ENCODE measurements at places on chromosomes 13 and 19. TPM values are rescaled to one million over a fixed set of nuclear protein-coding genes. Genes with fewer than 3 reads are reported as not detected.

SSC5D gene
- 38.8 TPM for polyA plus RNA-seq

RGCC gene
- 24.6 TPM for polyA plus RNA-seq

- no peak for DNase-seq
These were observed 737.5 kb upstream of the SLITRK5 start for GRCh38 chr13:86933676-86934075.

TJP3 gene
- polyA plus RNA-seq: 0.22 TPM

DNA sequence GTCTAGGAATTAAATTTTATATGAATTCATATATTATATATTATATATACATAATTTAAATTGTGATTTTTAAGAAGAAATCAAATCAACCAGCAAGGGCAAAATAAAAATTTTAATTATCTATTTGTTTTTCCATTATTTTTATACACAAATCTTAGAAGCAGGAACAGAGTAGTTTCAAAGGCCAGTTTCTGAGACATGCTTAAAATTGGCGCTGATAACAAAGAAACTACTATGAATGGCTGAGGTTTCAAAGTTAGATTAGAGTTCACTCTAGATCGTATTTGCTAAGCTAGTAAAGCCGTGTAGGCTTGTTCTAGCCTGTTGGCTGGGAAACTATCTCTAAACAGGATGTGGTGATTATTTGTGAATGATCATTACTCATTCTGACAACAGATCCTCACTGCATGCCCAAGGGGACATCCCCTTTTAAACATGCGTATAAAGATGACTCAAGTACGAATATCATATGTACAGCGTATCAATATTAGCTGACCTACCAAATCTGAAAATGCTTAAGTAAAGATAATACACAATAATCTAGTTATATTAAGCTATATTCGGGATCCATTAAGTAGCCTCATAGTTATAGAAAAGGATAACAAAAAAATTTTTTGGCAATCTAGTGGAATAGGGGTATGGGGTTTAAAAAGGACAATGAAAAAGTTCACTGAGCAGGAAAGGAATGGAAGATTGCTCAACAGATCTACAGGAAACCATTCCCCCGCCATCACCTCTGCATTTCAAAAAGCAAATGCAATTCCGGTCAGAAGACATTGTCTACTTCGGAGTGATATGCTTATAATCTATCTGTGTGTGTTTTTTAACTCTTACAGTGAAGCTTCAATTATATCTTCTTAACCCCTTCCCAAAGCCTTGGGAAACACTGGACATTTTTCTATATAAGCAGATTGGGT, 150.1 kb downstream of the SHISA2 start:
- DNase-seq: peak; percentile 69

SPIB gene
- polyA plus RNA-seq: 0.72 TPM

DNA sequence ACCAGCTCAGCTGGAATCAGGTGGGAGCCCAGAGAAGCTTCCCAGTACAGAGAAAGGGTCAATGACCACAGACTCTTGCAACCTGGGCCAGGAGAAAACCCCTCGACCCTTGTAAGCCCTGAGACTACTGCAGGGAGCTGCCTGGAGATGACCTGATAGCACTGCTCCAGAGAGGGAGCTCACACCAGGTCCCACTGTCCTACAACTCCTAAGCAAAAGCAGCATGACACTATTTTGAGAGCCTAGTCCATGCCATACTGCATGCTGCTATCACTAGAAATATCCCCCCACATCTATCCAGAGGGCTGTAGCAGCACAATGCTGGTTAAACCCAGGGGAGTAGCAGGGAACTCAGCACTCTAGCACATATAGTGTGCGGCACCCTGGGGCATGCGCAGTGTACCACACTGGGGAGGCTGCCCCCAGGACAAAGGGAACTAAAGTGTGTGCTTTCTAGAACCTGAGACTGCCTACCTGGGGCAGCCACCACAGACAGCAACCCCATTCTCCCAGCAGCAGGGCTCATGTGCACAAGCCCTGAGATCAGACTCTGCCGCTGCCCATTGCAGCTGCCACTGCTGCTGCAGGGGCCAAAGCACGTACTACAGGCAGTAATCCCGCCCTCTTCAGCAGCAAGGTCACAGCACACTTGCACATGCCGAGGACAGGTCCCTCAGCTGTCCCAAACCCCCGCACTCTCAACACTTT, 27.1 kb upstream of the N4BP2L1 start:
- no peak for DNase-seq

Measured in muscle of leg (tissue), 16 donors.